ENCODE measurements at places on chromosomes 1 and 21. TPM values are rescaled to one million over a fixed set of nuclear protein-coding genes. Genes with fewer than 3 reads are reported as not detected.

DNA sequence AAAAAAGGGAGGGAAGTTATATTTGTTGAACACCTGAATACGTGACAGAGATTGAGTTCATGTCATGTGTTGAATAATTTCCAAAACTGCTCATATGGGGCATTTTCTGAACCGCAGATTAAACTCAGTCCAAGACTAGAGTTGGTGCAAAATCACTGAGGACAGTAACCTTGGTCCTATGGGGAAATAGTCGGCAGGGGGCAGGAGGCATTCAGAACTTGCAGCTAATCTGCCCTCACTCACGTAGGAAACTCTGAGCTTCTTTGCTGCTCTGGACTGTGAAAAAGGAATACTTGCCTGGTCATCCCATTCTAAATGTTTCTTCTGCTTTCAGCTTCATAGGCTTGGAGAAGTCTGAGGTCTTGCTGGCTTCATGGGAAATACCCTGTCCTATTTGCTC, 228.3 kb upstream of the ZP4 start:
- no peak for DNase-seq

DNA sequence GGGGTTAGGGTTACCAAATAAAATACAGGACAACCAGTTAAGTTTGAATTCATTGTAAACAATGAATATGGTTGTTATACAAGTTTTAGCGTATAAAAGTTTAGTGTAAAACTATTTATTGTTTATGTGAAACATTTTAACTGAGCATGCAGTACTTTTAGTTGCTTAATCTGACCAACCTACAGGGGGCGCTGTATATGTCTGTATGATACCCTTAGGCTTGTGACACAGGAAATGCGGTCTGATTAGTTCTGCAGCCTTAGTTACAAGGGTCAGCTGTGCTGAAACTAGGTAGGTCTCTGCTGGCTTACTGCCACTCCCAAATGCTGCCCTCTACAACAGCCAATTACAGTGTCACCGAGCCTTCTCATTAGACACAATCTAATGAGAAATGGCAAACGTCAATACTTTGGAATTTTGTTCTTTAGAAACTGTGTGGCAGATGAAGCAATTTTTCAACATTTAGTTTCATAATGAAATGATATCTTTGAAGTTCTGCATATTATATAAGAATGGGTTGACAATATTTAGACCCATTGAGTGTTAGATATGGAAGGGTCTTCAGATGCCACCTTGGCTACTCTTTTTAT, 56.2 kb downstream of the NTNG1 start:
- no peak for DNase-seq

PTGS2 gene
- total RNA-seq: 16.0 TPM

GRCh38 chr1:42336978-42337377, 1.9 kb upstream of the FOXJ3 start:
- no peak for DNase-seq

OR14K1 gene
- total RNA-seq: not detected

GRCh38 chr1:30172757-30173156, 550.6 kb downstream of the MATN1 start:
- DNase-seq: no peak

Measured in ureter (tissue), 1 donor.